ENCODE measurements at places on chromosomes 16 and 17.

GRCh38 chr17:1648173-1648962 is 1.3 kb downstream of the RILP start:
- DNase-seq, result peak; percentile 48

GRCh38 chr17:78359321-78359996 is 418 bp downstream of the SOCS3 start:
- peak; percentile 66 for DNase-seq

DNA sequence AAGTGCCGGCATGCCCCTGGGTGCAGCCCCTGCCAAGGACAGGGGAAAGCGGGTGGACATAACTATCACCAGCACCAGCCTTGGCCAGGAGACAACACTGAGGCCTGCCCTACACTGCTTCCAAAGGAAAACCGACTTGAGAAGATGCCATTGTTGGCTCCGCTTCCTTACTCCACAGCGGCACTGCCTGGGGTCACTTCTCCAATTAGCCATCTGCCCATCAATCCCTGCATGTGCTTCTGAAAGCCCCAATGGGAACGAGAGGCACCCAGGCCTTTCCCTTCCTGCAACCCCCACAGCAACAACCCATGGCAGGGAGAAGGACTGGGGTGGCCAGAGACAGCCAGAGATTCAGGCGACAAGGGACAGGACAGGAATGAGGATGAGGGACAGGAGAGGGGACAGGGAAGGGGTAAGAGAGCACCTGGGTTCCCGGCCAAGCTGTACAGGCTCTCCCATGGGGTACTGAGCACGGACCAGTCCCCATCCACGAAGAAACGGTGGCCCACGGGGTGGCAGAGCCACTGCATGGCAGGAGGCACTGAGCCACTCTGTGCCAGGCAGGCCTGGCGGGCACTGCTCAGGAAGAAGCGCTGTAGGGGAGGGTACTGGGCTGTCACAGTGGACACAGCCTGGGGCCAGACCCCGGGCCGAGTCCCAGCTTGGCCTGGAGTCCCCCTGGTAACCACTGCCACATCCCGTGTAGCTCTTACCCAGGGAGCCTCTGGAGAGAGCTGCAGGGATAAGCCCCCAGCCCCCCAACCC is 21.2 kb downstream of the SREBF1 start:
- DNase-seq, result no peak

GRCh38 chr16:54703339-54703738 is 227.3 kb upstream of the IRX5 start:
- no peak for DNase-seq

GRCh38 chr17:76307299-76307965 is 644 bp downstream of the QRICH2 start:
- DNase-seq, result peak; percentile 28

DNA sequence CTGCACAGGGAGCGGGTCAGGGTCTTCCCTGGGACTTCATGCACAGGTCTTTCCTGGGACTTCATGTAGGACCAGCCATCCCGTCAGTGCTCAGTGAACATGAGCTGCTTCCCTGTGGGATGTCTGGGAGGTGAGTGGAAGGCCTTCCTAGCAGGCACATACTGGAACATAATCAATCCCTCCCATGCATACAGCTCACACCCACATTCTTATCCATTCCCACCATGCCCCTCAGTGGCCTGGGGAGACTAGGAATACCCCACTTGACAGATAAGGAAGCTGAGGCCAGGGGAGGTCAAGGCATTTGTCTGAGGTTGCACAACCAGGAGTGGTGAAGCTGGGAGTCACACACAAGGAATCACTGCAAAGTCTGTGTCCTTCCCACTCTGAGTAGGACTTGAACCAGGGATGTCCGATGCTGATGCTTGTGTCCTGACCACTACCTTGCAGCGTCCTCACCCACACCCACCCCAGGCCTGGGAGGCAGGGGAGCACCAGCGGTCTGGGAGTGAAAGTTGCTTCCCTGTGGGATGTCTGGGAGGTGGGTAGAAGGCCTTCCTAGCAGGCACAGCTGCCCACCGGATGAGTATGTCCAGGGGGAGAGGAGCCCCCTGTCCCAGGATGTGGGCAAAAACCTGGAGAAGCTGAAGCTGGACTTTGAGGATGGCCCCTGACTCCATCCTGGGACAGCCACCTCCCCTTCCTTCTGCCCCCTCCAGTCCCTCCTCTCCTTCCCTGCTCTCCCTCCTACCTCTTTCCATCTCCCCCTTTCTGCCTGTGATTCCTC is 1.0 kb upstream of the NLRC5 start:
- peak; percentile 21 for DNase-seq

- DNase-seq, result no peak
Measured at GRCh38 chr16:67965668-67966548, 2.5 kb downstream of the SLC12A4 start.

DNA sequence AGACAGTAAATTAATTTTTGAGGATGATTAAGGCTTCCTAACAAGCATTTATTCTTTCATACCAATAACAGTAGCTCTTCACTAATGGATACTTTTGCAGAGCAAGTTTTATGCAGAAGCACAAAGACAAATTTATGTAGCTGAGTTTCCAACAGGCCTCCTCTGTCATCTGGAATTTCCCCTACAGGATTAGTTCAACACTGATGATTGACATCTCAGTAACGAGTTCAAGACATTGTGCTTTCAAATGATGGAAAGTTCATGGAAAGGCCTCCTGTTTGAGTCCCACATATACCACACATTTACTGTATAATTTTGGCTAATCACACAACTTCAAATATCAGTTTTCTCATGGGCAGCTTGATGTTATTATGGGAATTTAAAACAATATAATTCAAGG is 40.6 kb downstream of the ABCA10 start:
- DNase-seq, result no peak

Measured in D341Med (cell line).